NCI-H446 (cell line): ENCODE measurements at places on chromosomes 1 and 21.
A peak's percentile ranks its signal among the peaks of the same experiment; 100 is the strongest.

DNA sequence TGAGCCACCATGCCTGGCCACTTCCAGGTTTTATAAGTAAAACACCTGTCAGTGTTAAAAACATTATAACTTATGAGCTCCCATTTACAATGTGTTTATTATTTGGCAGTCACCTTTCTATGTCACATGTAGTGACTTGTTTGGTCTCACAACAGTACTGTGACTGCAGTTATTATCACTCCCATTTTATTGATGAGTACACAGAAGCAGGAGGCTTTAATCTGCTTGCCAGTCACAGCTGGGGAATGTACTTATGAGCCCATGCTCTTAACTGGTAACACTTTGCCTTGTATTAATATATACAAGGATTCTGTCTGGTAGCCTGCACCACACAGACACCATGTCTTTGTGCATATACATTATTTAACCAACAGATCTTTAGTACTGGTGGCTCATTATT lies 31.1 kb upstream of the BACH1 start:
- no peak for DNase-seq

GRCh38 chr21:32331444-32332305 lies 33.0 kb downstream of the MRAP start:
- no peak for DNase-seq

GRCh38 chr1:44609768-44610526 lies 64.3 kb downstream of the TMEM53 start:
- DNase-seq = no peak

- no peak for DNase-seq
Measured at GRCh38 chr1:59669752-59670312, 144.9 kb upstream of the HOOK1 start.

DNA sequence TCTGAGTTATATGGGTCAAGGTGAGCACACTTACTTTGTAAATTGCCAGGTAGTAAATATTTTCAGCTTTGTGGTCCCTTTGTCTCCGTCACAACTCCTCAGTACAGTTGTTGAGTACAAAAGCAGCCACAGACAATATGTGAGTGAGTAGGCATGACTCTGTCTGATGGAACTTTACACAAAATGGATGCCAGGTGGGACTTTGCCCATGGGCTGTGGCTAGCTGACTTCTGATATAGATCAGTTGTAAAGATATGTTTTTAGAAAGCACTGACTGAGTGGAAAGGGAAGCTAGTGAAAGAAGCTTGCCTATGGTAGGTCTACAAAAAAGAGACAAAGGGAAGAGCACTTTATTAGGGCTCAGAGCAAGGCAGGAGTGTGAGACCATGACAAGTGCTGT lies 23.1 kb upstream of the IGSF5 start:
- DNase-seq = no peak

GRCh38 chr21:36806103-36806502 lies 107.2 kb downstream of the SIM2 start:
- DNase-seq = no peak

- no peak for DNase-seq
Measured at GRCh38 chr1:246860401-246860800, 71.3 kb downstream of the AHCTF1 start.

DNA sequence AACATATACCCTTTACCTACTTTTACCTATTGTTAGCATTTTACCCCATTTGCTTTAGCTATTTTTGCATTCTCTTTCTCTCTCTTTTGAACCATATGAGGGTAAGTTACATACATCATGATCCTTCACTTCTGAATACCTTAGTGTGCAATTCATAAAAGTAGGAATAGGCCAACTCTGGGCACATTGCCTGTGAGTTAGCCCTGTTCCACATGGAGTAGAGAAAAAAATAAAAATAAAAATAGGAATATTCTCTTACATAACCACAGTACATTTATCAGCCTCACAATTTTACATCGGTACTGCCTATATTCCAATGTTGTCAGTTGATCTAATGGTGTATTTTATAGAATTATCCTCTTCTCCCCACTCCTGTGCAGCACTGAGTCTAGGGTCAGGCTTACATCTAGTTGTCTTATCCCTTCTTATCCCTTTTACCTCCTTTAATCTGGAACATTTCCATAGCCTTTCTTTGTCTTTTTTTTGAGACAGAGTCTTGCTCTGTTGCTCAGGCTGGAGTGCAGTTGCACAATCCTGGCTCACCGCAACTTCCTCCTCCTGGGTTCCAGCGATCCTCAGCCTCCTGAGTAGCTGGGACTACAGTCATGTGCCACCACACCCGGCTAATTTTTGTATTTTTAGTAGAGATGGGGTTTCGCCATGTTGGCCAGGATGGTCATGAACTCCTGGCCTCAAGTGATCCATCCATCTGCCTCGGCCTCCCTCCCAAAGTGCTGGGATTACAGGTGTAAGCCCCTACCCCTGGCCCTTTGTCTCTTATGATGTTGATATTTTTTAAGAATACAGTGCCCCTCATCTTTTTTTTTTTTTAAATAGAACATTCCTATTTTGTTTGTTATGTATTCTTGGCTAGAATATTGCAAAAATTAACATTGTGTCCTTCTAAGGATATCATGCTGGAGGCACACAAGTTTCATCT lies 11.1 kb upstream of the SLC30A1 start:
- DNase-seq = no peak

- DNase-seq = no peak
Measured at GRCh38 chr1:118244194-118244593, 59.2 kb upstream of the SPAG17 start.

- no peak for DNase-seq
Measured at GRCh38 chr1:207752456-207752998, 673 bp downstream of the CD46 start.

DNA sequence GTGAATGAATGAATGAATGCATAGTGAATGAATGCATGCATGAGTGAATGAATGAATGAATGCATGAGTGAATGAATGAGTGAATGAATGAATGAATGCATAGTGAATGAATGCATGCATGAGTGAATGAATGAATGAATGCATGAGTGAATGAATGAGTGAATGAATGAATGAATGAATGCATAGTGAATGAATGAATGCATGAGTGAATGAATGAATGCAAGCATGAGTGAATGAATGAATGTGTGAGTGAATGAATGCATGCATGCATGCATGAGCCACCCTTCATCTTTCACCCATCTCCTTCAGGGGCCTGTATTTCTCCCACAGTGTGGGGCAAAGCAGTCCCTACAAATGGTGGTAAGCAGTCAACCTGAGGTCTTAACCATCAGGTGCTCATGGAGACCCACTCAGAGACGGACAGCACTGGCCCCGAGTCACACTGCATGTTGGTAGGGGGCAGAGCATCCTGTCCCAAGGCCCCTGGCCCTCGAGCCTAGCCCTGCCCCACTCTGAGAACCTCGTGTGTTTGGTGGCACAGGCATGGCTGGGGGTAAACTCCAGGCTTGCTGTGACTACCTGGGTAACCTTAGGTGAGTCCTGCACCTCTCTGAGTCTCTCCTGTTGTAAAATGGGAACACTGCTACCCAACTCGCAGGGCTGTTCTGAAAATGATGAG lies 28.0 kb upstream of the PAX7 start:
- no peak for DNase-seq

DNA sequence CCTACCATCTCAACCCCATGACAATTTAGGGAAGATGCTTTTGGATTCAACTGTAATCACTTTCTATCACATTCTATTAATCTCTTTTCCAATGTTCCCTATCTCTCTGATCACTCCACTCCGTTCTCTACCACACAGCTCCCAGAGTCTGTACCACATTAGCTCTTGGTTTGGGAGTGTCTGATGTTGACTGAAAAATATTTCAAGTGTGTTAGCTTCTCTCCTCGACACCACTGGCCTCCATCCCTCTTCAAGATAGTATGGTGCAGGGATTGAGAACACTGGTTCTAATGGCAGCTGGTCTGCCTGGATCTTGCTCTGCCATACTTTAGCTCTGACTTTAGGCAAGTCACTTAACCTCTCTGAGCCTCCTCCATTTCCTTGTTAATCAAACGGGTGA lies 39.9 kb downstream of the ATP1A1 start:
- DNase-seq = no peak

- no peak for DNase-seq
Measured at GRCh38 chr1:35223084-35223630, 30.2 kb upstream of the SFPQ start.

GRCh38 chr1:234396871-234397270 lies 23.6 kb downstream of the COA6 start:
- DNase-seq = no peak

GRCh38 chr1:30198795-30199403 lies 524.5 kb downstream of the MATN1 start:
- no peak for DNase-seq

DNA sequence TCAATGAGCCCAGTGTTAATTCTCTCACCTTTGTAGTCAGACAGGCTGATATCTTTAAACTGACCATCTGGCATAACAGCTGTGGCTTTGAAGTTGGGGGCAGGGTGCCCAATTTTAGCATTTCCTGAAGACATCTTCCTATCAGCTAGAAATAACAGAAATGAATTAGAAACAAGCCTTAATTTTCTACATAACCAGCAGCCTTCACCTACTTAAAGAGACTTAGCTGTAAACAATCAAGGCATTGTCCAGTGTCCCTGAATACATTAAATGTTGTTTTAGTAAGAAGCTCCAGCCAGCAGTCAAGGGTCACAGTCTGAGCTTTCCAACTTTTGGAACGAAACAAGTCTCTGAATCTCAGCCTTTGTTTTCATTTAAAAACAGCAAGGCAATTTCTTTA lies 2.8 kb downstream of the PRDX1 start:
- no peak for DNase-seq

DNA sequence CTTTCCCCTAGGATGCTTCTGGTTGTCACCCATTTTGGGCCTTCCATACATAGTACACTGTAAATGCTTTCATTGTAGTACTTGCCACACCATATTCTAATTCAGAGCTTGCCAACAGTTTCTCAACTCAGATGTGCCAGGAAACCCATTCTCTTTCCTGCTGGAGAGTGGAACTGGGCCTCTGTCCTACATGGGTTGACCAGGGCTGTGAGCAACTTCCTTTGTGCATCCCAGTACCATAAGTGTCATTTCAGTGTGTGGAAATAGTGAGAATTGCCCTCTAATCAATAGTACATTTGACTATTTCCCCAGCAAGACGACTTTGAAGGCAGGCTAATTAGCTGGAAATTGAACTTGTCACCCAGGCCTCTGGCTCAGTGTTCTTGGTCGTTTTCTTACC lies 74.8 kb downstream of the MTR start:
- no peak for DNase-seq

DNA sequence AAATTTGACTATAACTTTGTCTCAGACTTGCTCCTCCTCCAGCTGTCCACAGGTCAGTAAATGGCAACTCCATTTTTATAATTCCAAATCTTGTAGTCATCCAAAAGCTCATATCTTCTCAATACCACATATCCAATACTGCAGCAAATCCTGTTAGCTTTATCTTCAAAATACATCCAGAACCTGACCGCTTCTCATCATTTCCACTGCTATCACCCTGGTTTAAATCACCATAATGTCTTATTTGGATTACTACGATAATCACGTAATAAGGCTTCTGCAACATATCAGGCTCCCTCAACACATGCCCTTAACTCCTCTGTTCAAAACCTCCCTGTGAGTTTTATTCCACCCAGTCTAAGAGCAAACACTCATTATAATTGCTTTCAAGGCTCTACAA lies 34.5 kb downstream of the ERO1B start:
- no peak for DNase-seq

GRCh38 chr1:159090286-159091179 lies 14.0 kb upstream of the AIM2 start:
- no peak for DNase-seq

DNA sequence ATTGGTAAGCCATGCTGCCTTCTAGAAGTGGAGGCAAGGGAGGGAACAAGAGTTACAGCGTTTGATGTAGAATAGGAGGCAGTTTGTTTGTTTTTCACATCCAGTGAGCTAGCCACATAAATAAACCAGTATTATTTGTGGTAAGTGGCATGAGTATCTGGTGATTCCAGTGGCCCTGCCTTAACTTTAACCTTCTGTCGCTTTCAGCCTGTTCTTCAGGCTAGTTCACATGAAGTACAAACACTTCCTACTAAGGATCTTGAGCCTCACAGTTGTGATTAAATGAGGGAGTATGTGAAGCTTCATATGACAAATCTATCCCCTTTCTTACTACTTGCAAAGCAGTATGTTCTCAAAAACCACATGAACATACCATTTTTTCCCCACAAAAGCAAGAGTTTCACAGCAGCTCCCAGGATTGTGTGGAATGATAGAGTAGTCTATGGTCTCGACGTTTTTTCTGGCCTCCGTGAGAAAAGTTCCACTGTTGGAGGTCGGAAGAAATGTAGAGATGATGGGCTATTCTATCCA lies 59.5 kb downstream of the PHACTR4 start:
- DNase-seq = no peak

GRCh38 chr21:43358940-43359822 lies 67.8 kb downstream of the SIK1 start:
- DNase-seq = peak; percentile 81

- no peak for DNase-seq
Measured at GRCh38 chr21:45420061-45421041, 15.4 kb downstream of the COL18A1 start.

DNA sequence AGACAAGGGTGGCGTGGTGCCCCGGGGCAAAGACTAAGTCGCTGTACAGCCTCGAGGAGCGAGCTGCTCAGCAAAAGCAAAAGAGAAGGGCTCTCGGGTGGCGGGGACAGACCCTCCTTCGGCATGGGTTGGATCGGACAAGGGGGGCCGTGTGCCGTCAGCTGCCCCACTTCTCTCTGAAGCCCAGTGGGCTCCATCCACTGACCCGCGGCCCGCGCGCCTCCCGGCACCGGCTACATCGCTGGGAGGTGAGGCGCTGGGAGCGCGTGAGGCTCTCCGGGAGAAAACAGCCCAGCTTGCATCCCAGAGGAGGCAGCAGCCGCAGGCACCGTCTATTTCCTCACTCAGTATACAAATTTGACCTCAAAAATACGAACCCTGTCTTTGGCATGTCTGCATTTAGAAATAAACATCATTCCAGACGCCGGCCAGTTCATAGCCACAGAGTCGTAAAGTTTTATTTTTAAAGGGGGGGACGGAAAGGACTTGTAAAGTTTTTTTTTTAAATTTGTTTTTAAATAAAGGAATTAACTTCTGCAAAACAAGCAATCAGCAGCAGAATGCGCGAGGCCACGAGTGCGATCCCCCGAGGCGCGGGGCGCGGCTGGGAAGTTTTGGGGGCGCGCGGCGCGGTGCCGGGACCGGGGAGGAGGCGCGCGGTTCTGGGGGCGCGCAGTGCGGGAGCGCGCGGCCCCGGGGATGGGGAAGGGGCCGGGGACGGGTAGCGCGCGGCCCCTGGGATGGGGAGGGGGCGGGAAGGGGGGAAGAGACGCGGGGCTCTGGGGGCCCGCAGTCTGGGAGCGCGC lies 689 bp upstream of the GPR137B start:
- DNase-seq = no peak

DNA sequence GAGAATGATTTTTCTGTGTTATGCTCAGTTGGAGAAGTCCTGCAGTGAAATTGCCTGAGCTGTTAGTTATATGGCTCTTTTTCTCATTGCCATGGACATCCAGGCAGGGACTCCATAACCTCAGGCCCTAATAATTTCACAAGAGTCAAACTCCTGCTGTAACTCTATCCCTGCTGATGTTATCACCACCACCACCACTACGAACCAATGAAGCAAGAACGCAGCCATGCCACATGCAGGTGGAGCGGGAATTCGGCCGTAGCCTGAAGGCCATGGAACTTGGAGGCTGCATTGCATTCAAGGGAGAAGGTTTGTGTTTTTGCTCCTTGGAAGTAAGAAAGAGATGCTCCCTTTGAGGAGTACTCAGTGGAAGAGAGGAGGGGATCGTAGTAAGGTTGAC lies 16.8 kb upstream of the DLGAP3 start:
- DNase-seq = no peak
